Psoas muscle (tissue), 8 donors: ENCODE measurements at places on chromosomes 11 and 22. TPM values are rescaled to one million over a fixed set of nuclear protein-coding genes. Genes with fewer than 3 reads are reported as not detected.

DNA sequence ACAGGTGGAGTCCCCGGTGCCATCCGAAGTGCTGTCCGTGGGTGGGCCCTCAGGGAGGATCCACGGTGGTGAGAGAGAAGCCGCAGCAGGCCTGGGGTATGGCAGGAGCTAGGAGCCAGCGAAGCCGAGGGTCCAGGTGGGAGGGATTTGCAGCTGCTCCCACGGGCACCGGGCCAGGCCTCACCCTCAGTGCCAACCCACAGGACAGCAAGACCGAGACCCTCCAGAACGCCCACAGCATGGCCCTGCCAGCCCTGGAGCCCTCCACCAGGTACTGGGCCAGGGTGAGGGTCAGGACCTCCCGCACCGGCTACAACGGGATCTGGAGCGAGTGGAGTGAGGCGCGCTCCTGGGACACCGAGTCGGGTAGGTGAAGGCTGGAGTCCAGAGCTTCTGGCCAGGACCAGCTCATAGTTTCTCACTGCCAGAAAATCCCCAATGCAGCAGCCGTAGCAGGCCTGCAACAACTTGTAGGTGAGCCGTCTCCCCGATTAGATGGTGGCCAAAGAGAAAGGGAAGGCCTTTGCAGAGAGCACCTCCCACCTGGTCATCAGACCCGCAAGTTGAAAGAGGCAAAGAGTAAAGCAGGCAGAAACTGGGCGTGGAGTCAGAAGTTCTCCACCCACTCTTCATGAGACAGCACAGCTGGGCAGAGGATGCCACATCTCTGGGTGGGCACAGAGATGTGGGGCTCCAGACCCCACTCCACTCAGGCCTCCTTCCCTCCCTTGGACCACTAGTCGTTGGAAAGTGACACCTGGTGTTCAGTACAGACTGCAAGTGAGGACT lies 20.4 kb downstream of the CSF2RB start:
- no peak for DNase-seq

GRCh38 chr11:1854949-1855885 lies 2.3 kb downstream of the LSP1 start:
- DNase-seq = no peak

- DNase-seq = peak; percentile 47
Observed at GRCh38 chr22:40420341-40421081, 50.1 kb downstream of the SGSM3 start.

- DNase-seq = no peak
Observed at GRCh38 chr22:39527481-39527961, 5.0 kb downstream of the RPS19BP1 start.

DNA sequence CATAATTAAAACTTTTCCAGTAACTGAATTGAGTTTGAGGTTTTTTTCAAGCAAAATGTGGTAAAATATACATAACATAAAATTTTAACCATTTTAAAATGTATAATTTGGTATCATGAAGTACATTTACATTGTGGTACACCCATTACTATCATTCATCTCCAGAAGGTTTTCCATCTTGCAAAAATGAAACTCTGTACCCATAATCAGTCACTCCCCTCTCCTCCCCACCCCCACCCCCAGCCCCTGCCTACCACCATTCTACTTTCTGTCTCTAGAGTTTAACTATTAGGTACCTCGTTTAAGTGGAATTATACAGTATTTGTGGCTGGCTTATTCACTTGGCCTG lies 63.7 kb downstream of the MICAL2 start:
- DNase-seq = no peak

DNA sequence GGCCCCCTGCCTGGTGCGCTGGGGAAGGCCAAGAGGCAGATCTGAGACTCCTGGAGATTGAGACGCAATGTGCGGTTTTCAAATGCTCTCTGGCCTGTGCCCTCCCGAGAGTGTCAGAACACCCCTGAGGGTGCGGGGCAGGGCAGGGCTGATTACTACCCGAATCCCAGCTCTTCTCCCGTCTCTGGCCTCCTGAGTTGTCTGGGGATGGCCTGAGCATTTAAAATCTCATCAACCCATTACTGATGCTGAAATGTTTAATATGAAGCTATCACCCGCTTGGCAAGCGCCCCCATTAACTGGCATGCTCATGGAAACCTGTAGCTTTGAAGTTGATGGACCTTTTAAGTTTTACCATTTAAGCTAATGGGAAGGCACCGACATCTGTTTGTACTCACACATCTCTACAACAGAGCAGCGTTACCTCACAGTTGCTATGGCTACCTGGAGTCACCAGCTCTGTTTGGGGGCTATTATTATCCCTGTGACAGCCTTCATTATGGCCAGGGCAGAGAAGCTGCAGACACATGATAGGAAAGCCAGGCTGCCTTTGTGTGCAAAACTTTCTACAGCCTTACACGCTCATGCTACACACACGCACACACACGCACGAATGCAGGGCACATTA lies 3.6 kb upstream of the MB start:
- no peak for DNase-seq

GRCh38 chr11:74754507-74755252 lies 6.0 kb downstream of the RNF169 start:
- no peak for DNase-seq

DNA sequence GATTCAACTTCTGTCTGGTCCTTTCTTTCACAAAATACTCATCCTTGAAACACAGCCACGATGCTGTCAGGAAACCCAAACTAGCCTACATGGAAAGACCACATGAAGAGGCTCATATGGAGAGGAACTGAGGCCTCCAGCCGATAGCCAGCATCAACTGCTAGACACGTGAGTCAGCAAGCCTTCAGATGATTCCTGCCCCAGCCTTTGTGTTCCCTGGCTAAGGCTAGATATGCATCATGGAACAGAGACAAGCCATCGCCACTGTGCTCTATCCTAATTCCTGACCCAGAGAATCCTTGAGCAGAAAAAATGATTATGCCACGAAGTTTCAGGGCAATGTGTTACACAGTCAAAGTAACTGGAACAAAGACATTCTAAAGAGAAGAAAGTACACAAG lies 75.5 kb downstream of the ENTHD1 start:
- no peak for DNase-seq

Gene SLC25A45
- polyA plus RNA-seq = 18.5 TPM

Gene ALG8
- 14.9 TPM for polyA plus RNA-seq

Gene SLC17A6
- polyA plus RNA-seq = not detected
